Activated naive CD8-positive, alpha-beta T cell treated with anti-CD3 and anti-CD28 coated beads, Interleukin-2, amount 10 ng/mL, durations not matched to agents 7 days and 5 days (primary cell): ENCODE measurements at places on chromosomes 16 and 17.

GRCh38 chr16:55476625-55477533, 2.1 kb upstream of the MMP2 start:
- DNase-seq: no peak

DNA sequence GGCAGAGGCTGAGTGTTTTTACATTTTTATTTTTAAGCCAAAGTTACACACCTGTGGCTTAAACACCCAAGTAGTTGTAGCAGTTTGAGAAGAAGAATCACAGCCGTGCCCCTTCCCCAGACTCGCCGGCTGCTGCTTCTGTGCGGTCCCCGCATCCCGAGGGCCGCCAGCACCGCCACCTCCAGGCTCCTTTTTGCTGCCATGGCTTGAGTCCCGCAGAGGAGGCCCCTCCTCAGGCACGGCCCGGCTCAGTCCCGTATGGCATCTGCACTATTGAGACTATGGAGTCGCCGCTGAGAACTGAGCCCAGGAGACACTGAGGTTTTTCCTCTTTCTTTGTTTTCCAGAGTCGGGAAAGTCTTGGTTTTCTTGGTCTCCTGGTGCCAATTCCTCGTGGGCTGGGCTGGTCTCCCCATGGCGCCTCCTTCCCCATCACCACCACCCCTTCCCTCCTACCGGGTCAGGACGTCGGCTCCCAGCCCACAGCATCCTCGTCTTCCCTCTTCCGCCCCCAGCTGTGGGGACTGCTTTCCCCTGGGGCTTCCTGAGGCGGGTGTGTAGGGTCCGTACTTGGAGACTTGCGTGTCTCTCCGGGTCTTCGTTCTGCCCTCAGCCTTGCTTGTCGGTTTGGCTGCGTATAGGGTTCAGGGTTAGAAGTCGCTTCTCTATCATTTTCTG, 32.6 kb upstream of the CDH15 start:
- no peak for DNase-seq

DNA sequence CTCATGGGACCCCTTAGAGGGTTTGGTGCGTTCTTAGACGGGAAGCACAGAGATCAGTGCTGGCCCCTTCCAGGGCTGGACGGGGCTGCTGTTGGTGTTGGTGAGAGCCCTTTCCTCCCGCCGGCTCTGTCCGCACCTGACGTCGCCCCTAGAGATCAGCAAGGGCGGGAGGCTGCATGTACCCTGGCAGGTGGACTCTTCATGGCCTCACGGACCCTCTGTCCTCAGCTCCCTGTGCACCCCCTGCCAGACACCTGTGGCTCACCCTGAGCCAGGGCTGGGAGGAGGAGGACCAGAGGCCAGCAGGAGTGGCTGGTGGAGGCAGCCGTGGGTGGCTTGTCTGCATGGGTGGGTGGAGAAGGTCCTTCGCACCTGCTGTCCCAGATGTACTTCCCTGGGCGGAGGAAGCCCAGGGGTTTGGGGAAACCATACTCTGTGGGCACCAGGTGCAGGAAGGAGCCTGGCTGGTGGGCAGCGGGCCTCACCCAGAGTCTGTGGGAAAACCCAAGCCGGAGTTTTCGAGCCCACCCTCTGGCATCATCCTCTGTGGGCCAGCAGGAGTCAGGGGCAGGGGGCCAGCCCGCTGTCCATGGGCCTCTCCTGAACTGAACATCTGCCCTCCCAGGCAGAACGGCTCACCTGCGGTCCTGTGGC, 348.6 kb downstream of the SEC14L1 start:
- DNase-seq: no peak

DNA sequence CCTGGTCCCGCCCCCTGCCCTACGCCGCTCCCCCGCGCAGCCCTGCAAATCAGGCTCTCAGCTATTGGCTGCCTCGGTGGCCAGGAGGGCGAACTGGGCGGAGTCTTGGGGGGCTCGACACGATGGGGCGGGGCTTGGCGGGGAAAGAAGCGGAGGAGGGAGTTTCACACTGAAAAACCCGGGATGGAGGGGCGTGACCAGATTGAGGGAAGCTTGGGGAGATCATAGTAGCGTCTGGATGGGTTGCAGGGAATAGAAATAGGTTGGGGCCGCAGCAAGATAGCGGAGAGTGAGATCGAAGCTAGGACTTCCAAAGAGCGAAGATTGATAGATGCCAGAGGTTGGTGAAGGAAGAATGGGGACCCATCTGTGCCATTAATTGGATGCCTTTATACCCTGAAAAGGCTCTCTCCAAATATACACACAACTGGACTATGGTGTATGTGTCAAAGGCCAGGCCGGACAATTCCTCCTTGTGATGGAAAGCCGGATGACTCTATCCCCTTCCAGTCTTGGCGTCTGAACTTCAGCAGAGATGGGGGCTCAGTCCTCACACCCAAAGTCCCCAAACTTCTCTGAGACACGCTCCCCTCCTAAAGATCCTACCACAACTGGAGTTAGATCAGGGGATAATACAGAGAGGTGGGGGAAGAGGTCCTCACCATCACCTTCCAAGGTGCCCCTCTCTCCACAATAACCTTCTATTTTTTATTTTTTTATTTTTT, 376 bp upstream of the STAC2 start:
- DNase-seq: peak; percentile 63

- no peak for DNase-seq
These were observed 61.4 kb upstream of the PLCG2 start for GRCh38 chr16:81717662-81718189.
